ENCODE measurements at places on chromosomes 2 and 18. TPM values are rescaled to one million over a fixed set of nuclear protein-coding genes. Genes with fewer than 3 reads are reported as not detected.

Gene COLEC11
- 0.72 TPM for total RNA-seq

GRCh38 chr2:47214990-47215389 lies 59.9 kb upstream of the STPG4 start:
- DNase-seq, result no peak

- no peak for DNase-seq
Measured at GRCh38 chr2:53701221-53701620, 66.4 kb upstream of the CHAC2 start.

DNA sequence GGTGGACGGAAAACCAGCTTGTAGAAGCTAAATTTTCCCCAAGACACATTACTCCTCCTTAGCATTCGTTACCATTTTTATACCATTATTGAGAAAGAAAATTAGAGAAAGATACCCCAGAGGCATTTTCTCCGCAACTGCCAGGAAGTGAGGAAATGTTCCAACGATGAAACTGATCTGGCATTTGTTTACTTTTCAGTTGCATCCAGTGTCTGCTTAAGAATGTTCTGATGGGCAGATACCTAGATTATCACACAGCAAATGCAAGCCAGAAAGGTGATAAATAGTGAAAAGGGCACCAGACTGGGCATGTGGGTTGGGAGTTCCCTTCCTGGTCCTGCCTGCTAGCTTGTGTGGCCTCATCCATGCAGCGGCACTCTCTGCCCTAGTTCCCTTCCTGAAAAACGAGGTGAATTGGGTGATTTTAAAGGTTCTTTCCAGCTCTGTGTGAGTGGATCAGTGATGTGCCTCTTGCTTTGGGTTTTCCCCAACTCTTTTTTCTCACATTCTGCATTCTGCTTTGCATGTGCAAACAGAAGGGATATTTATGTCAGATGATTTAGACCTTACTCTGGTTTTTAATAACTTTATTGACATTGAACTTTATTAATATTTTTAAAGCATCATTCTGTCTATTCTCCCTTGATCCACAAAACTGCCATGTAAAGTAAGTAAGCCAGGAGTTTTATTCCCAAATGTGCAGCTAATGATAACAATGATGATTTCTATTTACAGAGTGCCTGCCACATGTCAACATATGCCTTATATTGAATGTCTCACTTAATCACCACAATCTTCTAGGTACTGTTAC lies 139.6 kb downstream of the INSIG2 start:
- no peak for DNase-seq

DNA sequence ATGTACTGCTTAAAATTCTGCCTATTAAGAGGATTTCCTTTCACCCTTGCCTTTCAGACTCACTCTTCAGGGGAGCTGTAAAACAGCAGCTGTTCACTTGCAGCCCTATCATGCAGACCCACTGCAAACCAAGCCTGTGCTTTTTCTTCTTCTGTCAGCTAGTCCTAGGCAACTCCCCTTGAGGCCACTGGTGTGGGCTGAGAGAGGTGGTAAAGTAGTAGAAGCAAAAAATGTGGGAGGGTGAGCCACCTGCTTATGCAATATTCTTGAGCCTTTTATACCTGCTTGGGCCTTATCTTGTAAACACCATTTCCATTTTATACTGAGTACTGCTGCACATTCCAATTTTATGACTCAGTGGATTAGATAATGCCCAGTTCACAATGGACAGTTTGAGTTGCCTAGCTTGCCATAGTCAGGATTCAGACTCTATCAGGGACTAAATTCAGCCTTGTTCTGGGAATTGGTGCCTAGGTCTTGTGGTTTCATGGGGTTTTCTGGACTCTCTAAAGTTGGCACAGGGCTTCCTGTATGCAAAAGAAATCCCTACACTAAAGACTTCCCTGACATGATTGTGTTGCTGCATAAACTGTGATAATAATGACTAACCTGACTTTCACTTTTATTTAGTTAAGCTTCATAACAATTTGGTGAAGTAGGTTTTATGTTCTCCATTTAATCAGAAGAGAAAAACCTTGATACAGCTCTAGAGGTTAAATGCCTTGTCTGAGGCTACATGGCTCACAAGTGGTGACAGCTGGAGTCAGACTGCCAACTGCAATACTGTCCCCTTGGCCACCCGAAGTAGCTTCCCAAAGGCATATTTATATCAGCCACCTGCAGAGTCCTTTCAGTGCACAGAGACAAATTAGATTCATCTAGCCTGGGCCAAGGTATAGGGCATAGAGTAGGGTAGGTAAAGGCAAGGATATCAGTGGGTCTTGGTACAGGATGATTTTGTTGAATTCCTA lies 47.4 kb upstream of the KDM3A start:
- peak; percentile 68 for DNase-seq

Gene GALNT5
- not detected for total RNA-seq

Data from HT1080 (cell line).